ENCODE measurements at places on chromosomes 5 and 9.

DNA sequence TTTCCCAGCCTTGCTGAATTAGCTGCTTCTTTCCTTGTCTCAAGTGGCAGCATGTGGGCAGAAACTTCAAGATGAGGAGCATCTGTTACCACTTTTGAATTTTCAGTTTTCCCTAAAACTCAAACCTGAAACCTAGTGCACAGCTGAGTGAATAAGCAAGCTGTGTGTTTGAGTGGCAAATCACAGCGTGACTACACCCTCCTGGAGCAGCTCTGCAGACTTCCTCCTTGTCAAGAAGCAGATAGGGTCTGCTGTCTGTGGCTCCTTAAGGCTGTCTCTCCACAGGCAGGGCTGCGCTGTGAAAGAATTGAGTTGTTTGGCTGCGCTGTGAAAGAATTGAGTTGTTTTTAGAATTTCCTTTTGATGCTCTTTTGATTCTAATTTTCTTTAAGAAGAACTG lies 179.7 kb upstream of the HAPLN1 start:
- no peak for DNase-seq

DNA sequence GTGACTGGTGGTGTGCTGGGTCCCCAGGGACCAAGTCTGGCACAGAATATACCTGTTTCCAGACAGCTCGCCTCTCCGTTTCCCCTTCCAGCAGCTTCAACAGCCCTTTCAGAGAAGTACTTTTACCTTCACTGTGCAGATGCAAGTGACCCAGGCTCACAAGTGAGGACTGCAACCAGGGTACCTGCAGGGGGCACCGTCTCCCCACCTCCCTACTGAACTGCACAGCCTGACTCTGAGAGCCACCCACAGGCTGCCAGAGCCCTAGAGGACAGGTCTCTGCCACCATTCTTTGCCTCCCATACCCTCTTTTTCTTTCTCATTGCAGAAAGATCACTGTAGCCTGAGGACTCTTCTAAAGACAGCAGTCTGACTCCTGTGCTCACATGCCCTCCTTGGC lies 15.4 kb downstream of the IL9 start:
- peak; percentile 5 for DNase-seq

- DNase-seq, result peak; percentile 64
Measured at GRCh38 chr9:94084314-94084713, at the start of gene PTPDC1. Gene PTPDC1, plus strand, starts transcription at chr9:94084464. Its CDS starts 67 bp downstream, at chr9:94084531.

GRCh38 chr5:97010606-97011005 lies 74.7 kb downstream of the LNPEP start:
- no peak for DNase-seq

GRCh38 chr9:6716766-6717165 lies 41.0 kb upstream of the KDM4C start:
- DNase-seq, result no peak

DNA sequence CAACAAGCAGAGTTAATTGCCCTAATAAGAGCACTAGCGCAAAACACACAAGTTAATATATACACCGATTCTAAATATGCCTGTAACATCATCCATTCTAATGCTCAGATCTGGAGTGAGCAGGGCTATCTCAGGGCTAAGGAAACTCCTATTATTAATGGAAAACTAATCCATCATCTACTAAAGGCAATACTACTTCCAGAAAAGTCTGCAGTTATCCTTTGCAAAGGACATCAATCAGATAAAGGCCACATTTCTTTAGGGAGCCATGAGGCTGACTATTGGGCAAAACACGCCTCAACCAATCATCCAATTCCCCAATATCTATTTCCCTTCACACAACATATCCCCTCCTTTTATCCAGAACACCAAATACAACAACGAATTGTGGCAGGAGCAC lies 1032.3 kb upstream of the NUDT12 start:
- no peak for DNase-seq

DNA sequence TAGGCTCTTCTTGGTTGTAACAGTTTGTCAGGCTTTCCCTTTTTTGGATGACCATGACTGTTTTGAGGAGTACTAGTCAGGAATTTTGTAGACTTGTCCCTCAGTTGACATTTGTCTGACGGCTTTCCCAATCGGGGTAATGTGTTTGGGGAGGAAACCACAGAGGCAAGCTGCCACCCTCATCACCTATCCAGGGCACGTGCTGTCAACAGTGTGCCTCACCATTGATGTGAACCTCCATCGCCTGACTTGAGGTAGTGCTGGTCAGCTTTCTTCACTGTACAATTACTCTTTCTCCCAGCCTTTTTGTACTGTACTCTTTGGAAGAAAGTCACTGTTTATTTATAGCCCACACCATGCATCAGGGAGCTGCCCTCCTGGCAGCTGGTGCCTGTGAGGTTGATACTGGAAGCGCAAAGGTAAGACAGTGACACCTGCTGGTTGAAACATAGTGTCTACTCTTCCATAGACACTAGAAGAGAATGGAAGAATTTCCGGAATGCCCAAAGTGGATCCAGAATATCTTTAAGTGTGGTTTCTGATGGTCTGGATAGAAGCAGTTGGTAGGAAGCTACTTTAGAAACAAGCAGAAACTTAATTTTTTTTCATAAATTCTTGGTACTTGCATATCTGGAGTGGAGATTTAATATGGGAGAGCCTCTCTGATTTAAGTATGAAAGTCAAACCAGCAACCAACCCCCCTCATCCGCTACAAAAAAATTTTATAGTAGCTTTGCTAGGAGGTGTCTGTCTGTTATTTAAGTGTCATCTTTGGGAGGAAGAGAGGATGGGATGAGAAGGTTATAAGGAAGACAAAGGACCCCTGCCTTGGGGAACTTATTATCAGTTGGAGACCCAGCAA lies 69.3 kb downstream of the SNX30 start:
- peak; percentile 66 for DNase-seq

DNA sequence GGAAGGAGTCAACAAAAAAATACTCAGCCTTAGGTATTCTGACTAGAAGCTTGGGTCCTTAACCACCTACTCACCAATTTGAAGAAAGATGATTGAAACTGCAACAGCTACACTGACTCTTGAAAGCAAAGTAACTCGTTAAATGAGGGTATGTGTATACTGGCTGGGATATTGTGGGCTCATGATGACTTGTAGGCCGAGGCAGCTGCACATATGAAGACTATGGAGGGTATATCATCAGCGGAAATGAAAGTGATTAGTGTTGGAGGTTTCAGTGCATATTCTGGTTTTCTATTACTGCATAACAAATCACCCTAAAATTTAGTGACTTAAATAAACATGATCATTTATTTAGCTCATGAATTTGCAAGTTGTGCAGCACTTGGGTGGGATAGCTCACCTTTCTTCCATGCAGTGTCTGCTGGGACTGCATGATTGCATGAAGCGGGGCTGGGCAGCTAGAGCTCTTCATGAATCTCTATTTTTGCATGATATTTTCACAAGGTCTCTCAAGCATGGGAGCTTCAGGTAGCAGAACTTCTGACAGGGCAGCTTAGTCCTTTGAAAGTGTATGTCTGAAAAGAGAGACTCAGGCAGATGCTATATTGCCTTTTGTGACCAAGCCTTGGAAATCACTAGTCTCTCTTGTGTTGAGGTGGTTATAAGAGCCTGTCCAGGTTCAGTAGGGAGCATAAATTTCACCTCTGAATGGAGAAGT lies 96.1 kb upstream of the CDKN2B start:
- no peak for DNase-seq

DNA sequence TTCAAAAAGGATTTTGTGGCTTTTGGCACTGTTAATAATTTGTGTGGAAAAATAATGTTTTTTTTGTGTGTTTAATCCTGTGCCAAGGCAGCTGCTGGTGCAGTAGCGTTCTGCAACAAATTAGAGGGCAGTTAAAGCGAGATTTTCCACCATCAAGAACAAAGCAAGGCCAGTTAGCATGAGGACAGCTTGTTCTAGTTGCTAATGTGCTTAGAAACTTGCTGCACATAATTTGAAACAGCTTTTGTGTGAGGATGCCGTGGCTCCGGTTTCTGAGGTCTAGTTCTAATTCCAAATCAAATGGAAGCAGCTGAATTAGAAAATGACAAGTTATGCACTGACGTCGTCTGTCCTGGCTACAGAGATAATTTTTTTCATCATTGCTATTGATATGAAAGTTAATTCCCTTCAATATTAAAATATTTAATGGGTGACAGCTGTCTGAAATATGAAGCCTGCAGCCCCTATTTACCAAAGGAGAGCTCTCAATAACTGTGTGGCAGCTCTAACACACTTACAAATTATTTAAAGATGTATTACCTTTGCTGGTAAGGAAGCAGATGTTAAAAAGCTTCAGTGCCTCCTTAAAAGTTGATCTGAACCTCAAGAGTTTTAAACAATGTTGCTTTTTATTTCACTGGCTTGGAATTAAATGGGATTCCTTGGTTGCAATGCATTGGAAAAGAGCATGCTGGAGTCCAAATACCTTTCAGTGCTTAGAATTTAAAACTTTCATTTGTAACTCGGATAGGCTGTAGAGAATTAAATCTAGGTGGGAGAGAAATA lies 128.6 kb downstream of the SPATA31D1 start:
- no peak for DNase-seq

DNA sequence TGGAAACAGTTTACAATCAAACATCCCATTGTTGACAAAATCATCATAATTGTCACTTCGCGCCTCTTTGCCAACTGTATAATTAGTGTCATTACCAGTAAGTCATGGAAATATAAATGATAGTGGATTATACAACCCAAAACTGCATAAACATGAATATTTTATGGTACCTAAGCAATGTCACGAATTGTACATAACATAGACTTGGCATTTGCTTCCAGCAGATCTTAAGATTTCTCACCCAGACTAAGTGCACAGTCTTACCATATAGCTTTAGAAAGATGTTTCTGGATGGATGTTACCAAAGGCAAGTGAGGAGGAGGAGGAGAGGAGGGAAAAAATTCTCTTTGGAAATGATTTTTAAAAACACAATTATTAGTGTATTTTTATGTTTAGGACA lies 113.4 kb upstream of the TAS2R1 start:
- no peak for DNase-seq

GRCh38 chr5:138552657-138553056 lies 9.6 kb upstream of the ETF1 start:
- no peak for DNase-seq

- no peak for DNase-seq
Measured at GRCh38 chr5:11595045-11595444, 309.2 kb downstream of the CTNND2 start.

- no peak for DNase-seq
Measured at GRCh38 chr5:32996336-32996735, 285.2 kb downstream of the NPR3 start.

GRCh38 chr5:16687898-16688297 lies 71.1 kb upstream of the RETREG1 start:
- DNase-seq, result no peak

- peak; percentile 69 for DNase-seq
Measured at GRCh38 chr5:93100428-93100827, 480.6 kb downstream of the NR2F1-AS1 start.

DNA sequence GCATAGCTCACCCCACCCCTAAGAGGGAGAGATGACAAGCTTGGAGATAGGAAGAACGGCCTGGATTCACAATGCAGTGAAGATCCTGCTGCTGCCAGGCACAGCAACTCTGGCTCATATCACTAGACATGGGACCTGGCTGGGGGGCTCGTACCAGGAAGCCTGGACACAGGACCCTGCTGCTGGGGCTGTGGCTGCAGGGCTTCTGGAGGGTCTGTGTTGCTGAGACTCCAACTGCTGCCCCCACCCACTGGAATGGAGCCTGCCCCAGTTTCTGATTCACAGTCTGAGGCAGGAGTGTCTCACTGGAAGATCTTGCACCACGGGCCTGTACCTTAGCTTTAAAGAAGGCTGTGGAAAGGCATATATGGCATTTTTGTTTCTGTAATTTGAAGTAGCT lies 31.0 kb upstream of the GLRX start:
- DNase-seq, result no peak

- DNase-seq, result no peak
Measured at GRCh38 chr5:132764051-132764450, 13.0 kb downstream of the SEPTIN8 start.

GRCh38 chr5:72006361-72006760 lies 100.9 kb upstream of the MAP1B start:
- no peak for DNase-seq

- no peak for DNase-seq
Measured at GRCh38 chr5:15899481-15899880, 280.1 kb downstream of the MARCHF11 start.

- DNase-seq, result no peak
Measured at GRCh38 chr9:89623925-89624420, 19.2 kb downstream of the GADD45G start.

GRCh38 chr5:35538198-35538931 lies 79.3 kb upstream of the SPEF2 start:
- no peak for DNase-seq

GRCh38 chr9:2725898-2726649 lies 8.8 kb downstream of the KCNV2 start:
- no peak for DNase-seq

GRCh38 chr5:60410427-60410826 lies 289.5 kb downstream of the DEPDC1B start:
- peak; percentile 67 for DNase-seq

DNA sequence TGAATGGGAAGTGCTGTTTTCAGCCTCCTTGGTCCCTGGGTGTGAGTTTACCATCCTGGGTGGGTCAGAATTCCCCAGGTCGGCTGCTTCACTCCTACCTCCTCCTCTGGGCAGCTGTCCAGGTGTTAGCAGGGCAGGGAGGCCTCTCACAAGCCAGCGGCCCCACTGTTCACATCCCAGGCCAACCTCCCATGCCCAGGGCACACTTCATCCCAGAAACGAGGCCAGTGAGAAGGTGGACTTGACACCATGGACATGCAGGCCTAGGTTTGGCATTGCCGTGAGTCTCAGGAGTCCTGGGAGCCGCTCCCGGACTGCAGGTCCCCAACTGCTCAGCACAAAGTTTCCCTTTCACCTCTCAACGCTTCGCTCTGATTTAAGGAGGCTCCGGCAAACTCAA lies 229.6 kb upstream of the IRX2 start:
- no peak for DNase-seq

GRCh38 chr5:69416180-69416579 lies 1.3 kb downstream of the MARVELD2 start:
- no peak for DNase-seq
